Stimulated activated CD4-positive, alpha-beta T cell treated with anti-CD3 and anti-CD28 coated beads, Interleukin-4, amount 100 ng/mL, for 24 hours (primary cell): ENCODE measurements at places on chromosomes 5 and 9.

DNA sequence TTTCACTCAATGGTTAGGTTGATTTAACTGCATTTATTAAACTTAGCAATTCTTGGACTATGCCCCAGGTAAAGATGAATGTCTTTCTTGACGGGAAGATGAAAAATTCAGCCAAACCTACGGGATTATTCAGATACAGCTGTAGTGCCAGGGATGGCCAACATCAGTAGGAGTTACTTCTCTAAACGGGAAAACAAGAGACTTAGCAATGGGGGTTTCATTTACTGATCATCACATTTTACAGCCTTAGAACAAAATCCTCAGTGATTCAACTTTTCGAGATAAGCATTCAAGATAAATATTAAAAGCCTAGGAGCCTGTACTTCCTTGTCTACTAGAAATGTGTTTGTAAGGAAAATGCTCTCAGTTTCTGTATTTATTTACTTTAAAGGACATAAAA, 46.1 kb downstream of the S1PR3 start:
- DNase-seq: no peak

GRCh38 chr5:132777209-132778069, at the start of gene SEPTIN8:
TSS of gene SEPTIN8 (minus strand) at chr5:132777239. CDS start at chr5:132777137, 102 bp downstream.
- DNase-seq: peak; percentile 38

DNA sequence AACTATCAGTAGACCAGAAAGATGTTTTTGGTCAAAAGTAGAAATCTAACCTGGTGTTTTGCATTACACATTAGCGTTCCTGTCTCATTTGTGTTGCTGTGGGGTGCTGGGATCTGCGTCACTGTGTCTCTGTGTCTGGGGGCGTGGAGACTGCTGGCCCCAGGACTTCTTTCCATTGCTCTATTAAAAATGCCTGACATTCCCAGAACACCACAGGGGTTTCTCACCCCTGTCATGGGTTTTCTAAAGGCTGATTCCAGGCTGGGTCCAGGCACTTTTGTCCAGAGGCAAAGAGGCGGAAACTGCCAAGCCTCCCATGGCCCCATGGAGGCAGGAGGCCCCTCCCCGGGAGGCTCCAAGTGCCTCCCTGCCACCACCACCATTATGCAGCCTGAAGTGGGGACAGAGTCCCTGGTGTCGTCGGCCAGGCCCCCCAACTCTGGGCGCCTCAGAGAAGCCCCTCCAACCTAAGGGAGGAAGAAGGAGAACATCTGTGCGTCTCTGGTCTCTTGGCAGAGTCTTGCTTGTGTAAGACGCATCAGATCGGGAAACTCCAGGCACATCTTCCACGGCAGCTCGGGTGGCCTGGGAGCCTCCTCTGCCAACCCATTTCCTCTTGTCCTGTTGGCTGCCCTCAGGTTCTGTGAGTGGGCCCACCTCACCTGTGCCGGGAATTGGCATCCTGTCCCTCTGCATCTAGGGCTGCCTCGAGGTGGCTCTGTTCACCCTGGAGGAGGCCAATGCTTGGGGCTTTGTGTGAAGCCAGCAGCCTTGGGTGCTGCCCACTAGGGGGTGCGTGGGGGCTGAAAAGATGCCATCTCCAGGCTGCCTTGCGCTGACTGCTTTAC, 13.8 kb upstream of the PLEKHG4B start:
- peak; percentile 22 for DNase-seq

GRCh38 chr5:178111925-178112324, 1.4 kb upstream of the N4BP3 start:
- no peak for DNase-seq
